Hematopoietic multipotent progenitor cell treated with erythropoietin and hydrocortisone succinate and interleukin-3 and kit ligand, for 17 days (in vitro differentiated cells): ENCODE measurements at places on chromosomes 6 and 20.

DNA sequence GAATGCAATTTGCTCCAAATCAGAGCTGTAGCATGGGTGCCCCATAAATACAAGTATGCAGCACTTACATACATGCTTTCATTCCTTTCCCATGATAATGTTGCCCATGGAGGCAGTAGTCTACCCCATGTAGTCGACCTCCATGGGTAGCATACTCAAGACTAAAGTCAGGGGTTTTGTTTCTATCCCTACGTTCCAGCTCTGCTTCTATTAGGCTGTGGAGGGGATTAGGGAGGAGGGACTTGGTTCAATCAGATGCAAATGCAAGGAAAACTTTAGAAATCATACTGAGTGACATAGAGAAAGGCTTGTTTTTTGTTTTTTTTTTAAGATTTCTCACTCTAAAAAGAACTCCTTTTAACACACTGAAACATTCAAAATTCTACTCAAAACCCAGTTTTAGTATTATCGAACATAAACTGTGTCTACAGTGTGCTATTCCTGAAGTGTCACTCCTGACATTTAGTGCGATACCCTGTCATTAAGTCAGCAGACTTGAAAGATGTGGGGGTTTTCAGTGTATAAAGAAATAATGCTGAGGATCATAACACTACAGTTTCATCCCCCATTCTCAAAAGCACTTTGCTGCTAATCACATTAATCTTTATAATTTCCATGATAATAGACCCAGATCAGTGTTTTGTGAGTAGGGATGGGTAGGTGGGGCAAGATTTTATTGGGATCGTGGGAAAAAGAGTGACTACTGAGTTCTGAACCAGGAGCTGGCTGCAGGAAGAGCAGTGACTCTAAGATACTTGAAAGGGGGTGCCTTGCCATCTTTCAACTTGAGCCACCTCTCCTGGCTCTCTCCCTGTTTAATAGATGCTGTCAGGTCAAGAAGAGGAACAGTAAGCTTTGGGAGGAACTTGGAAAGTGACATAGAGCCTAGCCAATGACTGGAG lies 40.4 kb upstream of the SCML4 start:
- no peak for DNase-seq

GRCh38 chr6:50637267-50637666 lies 76.1 kb upstream of the TFAP2D start:
- no peak for DNase-seq

GRCh38 chr20:50762435-50763220 lies 31.2 kb downstream of the PARD6B start:
- no peak for DNase-seq

GRCh38 chr6:132713352-132714134 lies at the start of gene VNN1:
Gene VNN1, minus strand, starts transcription at chr6:132714055. Its CDS starts 20 bp downstream, at chr6:132714035.
- no peak for DNase-seq

GRCh38 chr6:32291543-32291942 lies 67.7 kb upstream of the NOTCH4 start:
- no peak for DNase-seq

DNA sequence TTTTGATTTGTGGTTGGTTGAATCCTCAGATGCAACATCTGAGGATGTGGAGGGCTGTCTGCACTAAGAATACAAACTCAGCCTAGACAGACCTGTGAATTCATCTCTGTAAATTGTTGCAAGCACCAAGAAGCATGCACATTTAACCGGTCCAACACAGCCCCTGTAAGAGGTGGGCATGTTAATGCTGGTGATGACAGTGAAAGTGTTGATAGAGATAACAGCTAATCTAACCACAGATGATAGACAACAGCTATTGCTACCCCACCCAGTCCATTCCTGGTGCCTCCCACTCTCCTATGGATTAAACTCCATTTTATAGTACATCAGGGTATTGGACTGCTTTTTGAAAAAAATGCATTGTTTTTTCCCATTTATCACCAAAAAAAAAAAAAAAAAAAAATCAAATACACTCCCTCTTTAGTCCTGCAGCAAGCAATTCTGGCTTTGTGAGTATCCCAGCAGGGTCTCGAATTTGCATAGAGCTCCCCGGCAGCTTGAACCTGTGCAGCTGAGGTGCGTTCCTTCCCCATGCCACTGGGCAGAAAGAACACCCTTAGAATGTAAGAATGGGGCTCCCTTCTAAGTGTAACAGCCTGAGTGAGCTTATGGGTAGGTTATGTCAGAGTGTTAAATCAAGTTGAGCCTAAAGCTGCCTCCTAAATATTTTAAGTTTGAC lies 270.9 kb upstream of the JARID2 start:
- DNase-seq = no peak

DNA sequence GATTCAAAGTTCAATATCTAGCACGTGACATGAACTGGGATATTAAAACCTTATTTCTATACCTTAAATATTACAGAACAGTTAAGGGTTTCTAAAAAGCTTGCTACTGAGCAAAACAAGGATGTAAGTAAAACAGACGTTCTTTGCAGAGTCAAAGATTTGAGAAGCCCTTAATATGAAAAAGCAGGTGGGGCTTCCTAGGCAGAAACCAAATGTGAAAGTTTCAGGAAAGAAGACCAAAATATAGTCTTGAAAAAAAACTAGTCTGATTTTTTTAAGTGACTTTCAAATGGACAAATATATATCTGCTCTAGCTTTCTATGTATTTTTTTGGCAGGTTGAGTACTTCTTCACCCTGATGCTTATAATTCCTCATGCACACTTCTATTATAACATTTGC lies 63.2 kb downstream of the TNFRSF21 start:
- DNase-seq = no peak

- DNase-seq = no peak
These were observed 6.6 kb upstream of the FBXO9 start for GRCh38 chr6:53058388-53059195.

DNA sequence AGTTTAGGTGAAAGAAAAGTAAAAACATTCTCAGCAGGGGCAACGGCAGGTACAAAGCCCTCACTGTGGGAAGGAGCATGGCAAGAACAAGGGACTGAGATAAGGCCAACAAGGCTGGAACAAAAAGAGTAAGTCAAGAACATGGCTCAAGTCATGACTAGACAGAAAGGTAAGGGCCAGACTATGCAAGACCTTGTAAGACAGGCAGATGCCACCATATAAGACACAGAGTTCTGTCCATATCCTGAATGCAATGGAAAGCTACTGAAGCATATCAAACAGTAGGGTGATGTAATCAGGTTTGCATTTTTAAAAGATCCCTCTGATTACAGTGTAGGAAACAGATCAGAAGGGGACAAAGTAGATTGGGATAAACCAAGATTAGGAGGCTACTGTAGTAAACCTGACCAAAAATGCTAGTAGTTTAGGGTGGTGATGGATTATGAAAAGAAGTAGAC lies 5.5 kb downstream of the REV3L start:
- DNase-seq = no peak

DNA sequence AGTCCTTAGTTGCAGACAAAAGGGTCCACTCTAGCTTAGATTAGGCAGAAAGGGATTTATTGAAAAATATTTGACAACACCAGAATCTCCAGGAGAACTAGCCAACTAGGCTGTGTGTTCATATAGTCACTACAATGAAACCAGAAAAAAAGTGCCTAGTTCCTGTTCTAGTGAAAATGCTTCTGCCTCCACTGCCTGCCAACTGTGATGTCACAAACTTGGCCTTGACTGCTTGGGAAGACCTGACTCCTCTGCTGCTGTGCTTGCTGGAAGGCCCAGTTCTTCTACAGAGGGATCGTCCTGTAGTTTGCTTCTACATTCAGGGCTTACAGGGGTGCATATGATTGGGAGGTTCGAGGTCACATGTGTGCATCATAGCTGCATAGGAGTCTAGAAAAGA lies 40.3 kb upstream of the XRN2 start:
- no peak for DNase-seq

DNA sequence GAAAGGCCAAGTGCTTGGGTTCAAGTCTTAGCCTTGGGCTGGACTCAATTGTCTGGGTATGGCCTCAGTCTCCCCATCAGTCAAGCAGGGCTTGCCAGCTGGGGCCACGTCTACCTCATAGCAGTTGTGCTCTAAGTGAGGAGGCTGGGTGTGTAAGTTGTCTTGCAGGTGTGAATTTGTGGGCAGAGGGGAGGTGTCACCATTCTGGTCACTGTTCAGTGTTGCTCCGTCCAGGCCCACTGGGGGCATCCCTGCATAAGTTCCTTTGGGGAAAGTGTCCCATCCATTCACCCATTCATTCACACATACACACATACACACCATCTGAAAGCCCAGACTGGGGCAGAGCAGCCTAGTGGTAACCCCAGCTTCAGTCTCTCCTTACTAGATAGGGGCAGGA lies 36.3 kb downstream of the TFEB start:
- DNase-seq = no peak

- no peak for DNase-seq
These were observed 352.5 kb upstream of the PRND start for GRCh38 chr20:4369119-4369797.

DNA sequence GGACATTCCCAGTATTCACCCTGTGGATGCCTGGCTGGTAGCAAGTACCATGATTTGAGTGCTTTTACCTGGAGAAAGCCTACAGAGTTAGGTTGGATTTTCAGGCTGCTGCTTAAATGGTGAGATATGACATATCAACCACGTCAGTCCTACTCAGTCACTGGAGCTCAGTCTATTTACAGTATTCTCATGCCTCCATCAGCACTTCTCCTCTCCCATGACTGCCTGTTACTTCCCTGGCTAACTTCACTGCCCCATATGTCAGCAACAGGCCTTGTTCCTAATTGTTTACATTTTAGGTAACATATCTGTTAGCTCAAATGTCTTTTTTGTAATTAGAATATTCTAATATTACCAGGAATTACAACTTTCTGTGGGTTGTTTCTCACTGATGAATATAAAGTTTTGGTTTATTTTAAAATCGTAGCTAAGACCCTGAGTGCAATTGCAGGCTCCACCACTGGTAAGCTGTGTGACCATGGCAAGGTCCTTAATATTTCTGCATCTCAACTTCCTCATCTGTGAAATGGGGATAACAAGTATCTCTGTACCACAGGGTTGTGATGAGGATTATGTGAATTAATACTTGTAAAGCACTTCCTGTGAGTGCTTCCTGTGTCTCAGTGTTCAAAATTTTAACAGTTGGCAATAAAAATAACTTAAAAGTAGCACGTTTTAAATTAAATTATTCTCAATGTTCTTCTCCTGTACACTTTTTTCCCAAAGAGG lies 54.3 kb downstream of the RNF144B start:
- DNase-seq = no peak

- no peak for DNase-seq
These were observed 60.7 kb downstream of the DLGAP4 start for GRCh38 chr20:36366623-36367369.

- no peak for DNase-seq
These were observed 56.9 kb upstream of the PRND start for GRCh38 chr20:4664691-4665360.

- DNase-seq = no peak
These were observed 4.3 kb downstream of the MTCL3 start for GRCh38 chr6:127514773-127515227.

DNA sequence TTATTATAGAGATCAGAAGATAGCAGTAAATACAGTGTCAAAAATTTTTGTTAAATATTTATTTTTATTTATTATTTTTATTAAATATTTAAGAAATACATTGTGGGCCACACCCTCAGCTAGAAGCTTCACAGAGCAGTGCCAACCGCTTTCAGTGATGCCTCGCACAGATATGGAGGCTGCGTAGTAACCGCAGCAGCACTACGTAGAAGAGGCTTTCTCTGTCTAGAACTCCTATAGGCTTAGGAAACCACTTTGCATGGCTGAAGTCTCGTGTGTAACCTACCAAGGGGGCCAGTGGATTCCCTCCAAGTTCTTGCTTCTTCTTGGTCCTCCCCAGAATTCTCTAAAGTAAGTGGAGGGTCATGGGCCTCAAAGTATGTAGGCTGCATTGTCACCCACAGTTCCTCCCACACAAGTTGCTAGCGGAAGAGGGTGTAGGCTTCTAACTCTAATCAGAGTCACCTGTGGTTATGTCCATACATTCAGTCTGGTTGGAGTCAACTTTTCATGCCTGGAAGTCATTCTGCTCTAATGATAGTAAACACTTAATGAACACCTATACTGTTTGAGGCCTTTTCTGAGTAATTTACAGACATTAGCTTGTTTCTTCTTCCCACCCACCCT lies 285.6 kb downstream of the CDKAL1 start:
- DNase-seq = no peak

DNA sequence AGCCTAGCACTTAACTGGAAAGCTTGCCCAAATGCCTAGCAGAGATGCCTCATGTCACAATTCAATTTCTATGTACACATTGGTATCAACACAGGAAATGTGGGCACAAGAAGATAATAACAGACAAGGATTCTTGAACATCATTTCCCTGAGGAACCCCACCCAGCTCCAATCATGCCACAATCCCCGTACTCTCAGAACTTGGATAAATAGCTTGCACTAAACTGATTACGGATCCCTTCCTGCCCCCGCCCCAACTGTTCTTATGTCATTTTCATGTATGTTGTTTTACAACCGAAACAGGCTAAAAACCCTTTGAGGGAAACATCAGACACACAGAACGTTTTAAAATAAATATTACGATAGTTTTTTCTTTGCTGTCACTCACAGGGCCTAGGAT lies 87.1 kb downstream of the BACH2 start:
- DNase-seq = no peak

- no peak for DNase-seq
These were observed 137.8 kb downstream of the EDN3 start for GRCh38 chr20:59438201-59438600.

DNA sequence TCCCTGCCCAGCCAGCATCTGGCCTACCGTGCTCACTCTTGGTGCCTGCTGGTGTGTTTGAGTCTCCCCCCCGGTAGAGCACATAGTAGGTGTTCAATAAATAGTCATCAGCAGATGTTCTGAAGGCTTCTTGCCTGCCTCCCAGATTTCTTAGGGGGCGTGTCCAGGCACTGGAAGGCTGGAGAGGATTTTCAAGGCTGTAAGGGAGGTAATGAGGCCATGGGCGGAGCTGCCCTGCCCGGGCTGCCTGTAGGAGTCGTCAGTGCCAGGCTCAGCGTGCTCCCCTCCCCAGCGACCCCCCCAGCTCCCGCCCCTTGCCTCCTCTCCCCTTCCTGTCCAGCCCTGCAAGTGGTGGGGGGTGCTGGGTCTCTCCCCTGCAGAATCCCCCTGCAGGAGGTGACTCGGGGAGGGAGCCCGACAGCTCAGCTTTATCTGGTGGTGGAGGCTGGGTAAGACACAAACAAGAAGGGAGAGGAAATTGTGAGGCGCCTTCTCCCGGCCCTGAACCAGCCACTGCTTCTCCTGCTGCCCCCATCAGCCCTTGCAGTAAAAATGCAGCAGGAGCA lies 55.9 kb downstream of the BCAS4 start:
- no peak for DNase-seq

GRCh38 chr6:52843605-52844004 lies 3.0 kb upstream of the GSTA5 start:
- DNase-seq = no peak

DNA sequence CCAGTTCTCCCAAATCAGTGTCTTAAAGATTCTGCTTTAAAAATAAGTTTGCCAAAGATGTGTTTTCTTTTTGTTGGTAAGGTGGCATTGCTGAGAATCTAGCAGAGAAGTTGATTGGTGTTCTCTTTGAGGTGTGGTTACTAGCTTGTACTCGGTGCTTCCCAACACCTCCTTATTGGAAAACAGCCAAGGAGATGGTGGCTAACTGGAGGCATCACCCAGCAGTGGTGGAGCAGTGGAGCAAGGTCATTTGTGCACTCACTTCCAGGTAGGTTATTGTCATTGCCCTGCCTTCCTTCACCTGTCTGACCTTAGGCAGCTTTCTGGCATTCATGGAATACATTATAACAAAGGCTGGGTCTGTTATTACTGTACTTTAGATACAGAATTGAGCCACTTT lies 26.7 kb downstream of the RALGAPB start:
- DNase-seq = no peak
